Hindlimb muscle (tissue), 1 donor: ENCODE measurements at places on chromosomes 4 and X. TPM values are rescaled to one million over a fixed set of nuclear protein-coding genes. Genes with fewer than 3 reads are reported as not detected.

Gene LINC00632
- 5.9 TPM for polyA plus RNA-seq

Gene BCLAF3
- 8.3 TPM for polyA plus RNA-seq

Gene MAGEB1
- not detected for polyA plus RNA-seq

- no peak for DNase-seq
These were observed 23.9 kb upstream of the APLN start for GRCh38 chrX:129678614-129679195.

Gene MAGEB6B
- polyA plus RNA-seq: not detected
